COR-L47 (cell line): ENCODE measurements at places on chromosomes 11 and 22.
A peak's percentile ranks its signal among the peaks of the same experiment; 100 is the strongest.

DNA sequence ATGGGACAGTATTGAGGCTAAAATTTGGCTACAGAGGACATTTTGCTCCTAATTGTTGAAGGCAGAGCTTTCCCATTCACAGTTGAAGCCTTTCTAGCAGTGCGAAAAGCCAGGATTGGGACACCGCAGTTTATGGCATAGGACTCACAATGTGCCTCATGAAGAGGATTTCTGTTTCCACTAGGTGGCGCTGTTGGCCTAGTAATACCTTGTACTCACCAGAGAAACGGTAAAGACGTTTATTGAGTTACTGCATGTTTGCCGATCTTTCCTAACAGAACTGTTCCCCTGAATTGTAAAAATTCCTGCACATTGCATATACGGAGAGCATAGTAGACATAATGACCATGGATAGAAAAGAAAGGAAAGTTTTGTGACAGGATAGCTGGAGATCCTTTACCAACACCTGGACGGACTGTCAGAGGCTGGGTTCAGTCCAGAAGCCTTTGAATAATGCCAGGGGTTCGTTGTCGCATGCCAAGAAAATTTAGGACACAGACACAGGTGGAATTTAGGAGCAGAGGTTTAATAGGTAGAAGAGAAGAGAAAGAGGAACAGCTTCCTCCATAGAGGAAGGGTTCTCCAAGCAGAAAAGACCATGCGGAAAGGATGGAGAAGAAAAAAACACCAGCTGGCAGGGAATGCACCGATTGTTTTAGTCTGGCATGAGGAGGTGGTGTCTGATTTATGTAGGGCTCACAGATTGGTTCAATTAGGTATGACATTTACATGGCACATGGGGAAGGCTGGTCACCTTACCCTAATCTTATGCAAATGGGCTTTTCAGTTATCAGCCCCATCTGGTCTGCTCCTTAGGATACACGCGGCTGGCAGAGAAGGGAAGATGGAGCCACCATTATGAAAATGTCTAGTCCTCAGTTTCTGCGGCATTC lies 10.8 kb upstream of the OR51D1 start:
- peak; percentile 76 for DNase-seq

- DNase-seq = no peak
Observed at GRCh38 chr22:20064140-20064480, 15.9 kb upstream of the DGCR8 start.

GRCh38 chr22:19904935-19905334 lies 36.6 kb upstream of the COMT start:
- DNase-seq = no peak

GRCh38 chr22:47048123-47049077 lies 285.9 kb downstream of the TBC1D22A start:
- no peak for DNase-seq

DNA sequence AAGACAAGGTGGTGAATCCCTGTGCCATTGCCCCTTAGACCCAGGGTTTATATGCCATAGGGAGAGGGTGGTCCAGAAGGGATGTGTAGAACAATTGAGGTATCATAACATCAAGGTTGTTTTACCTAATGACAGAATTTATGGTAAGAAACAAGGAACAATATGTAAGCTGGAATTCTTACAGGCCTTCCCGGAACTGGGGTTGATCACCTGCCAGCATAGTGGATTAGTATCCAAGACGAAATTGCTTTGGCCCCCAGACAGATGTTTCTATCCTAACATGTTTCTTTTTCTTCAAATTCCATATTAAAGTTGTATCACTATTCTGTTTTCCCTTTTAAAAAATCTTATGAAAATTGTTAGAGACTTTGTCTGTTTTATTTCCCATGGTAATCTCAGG lies 343.8 kb upstream of the ANO3 start:
- no peak for DNase-seq

GRCh38 chr11:106306942-106307341 lies 229.5 kb downstream of the AASDHPPT start:
- DNase-seq = no peak

GRCh38 chr22:24427500-24428164 lies at the start of gene ADORA2A:
Gene ADORA2A (plus strand): TSS chr22:24427599. CDS start chr22:24433405, 5,806 bp downstream.
- DNase-seq = no peak

GRCh38 chr22:50027639-50028537 lies 15.3 kb upstream of the IL17REL start:
- DNase-seq = no peak

DNA sequence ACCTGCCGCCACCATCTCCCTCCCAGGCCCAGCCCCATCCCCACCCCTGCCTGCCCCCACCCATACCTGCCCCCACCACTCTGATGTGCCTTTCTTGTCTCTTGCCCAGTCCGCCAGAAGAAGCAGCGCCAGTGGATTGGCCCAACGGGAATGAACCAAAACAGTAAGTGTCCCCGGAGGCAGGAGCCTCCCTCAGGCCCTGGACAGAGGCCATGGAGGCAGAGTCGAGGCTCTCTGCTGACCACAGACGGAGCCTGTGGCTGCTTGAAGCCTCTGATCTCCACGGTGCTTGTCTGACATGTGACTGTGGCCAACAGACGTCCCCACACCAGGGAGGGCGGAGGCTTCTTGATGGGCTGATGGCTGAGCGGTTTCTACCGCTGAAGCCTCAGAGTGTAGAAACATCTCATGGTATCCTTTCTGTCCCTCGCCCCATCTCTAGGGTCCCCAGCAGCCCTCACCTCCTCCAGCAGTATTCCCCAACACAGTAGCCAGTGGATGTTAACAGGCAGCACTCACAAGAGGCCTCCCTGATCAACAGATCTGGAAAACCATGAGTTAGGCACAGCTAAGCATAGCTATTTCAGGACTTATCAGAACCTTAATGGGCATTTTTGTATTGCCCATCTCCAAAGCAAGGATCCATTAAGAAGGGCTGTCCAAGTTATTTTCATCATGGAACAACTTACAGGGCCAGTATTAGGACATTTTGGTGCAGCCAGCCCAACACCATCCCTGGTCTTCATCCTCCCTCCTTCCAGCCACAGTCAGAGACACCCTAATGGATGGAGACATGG lies 21.7 kb downstream of the CD5 start:
- DNase-seq = no peak

GRCh38 chr22:46030231-46030880 lies 53.4 kb upstream of the WNT7B start:
- no peak for DNase-seq

GRCh38 chr22:24687322-24687721 lies 84.3 kb downstream of the GGT1 start:
- DNase-seq = no peak

- DNase-seq = no peak
Observed at GRCh38 chr22:40433416-40434090, 63.2 kb downstream of the SGSM3 start.

GRCh38 chr11:125253795-125254525 lies 89.4 kb downstream of the PKNOX2 start:
- DNase-seq = no peak

GRCh38 chr22:25064894-25065560 lies 112.5 kb downstream of the KIAA1671 start:
- DNase-seq = no peak

DNA sequence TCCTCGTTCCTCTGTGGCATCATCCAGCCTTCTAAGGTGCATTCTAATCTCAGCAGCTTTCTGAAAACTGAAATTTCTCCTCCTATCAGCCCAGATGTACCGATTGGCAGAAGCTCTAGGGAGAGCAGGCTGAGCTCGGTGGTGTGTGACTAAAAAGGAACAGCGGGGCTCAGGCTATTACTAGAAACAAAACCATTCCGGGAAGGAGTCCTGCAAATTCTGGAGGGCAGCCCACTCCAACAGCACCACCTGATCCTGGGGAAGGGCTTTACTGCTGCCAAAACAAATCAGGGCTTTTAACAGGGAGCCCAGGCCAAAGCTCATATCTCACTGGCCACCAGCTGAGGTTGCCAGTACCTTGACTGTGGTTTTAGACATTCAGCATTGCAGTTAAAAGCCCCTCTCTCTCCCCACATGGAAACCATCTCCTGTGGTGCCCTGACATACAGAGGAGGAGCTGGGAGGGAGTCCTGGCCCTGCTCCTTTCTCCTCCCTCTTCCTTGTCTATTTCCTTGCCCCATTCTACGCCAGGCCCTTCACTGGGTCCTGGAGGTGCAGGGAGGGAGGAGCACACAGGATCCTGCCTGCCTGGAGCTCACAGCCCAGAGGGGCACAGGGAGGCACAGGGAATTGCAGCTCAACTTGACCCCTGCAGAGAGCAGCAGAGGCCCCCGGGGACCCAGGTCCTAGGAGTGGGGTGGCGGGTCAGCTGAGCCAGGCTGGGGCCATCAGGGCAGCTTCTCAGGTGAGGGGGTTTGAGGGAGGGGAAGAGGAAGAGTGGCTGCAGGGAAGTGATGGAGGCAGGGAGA lies 889 bp downstream of the PLAAT4 start:
- DNase-seq = peak; percentile 52

DNA sequence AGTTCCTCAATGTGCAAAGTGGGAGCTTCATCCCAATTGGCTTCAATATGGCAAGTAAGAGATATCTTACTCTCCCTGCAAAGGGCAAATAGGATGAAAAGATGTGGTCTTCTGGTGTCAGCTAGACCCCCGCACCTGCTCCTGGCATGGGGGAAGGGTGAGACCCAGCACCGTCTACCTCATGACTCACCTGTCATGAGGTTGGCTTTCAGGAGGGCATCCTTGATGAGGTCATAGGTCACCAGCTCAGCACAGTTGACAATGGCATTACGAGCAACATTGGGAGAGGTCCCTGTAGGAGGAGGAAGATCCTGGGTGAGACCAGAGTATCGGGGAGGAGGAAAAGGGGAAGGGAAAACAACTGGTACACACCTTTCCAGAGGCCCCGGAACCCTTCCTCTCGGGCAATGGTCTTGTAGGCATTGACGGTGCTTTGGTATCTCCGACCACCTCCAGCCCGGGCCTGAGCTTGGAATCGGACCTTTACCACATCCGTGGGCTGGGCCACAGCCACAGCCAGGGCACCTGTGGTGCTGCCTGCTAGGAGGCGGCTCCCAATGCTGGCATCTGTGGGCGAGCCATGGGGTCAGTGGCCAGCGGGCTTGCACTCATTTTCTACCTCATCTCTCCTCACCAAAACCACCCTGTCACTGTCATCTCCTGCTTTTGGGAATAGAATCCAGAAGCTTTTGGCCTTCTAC lies 6.0 kb downstream of the UCP2 start:
- DNase-seq = no peak

- no peak for DNase-seq
Observed at GRCh38 chr11:112652786-112653390, 308.3 kb upstream of the NCAM1 start.

DNA sequence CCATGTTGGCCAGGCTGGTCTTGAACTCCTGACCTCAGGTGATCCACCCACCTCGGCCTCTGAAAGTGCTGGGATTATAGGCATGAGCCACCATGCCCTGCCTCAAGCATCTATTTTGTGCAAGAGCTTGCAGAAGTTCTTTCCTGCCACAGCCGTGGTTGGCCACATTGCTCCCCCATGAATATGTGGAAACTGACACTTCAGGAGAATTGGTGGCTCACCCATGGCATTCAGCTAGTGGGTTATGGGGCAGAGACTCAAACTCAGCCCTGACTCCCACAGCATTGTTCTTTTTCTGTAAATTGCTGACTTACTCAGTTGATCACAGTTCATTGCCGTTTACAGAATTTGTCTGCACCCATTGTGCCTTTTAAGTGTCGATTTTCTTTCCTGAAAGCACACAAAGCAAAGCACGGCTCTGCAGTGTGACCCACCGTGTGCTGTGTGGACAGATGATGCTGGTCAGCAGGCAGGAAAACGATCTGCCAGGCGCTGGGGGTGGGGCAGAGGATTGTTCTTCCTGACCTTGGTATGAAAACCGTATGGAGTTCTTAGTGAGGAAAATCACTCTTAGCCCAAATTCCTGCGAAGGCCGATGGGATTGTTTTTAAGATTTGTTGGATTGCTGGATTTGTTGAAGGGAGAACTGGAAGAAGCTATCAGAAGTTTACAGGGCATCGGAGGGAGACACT lies 115.6 kb downstream of the PTPRJ start:
- DNase-seq = no peak

DNA sequence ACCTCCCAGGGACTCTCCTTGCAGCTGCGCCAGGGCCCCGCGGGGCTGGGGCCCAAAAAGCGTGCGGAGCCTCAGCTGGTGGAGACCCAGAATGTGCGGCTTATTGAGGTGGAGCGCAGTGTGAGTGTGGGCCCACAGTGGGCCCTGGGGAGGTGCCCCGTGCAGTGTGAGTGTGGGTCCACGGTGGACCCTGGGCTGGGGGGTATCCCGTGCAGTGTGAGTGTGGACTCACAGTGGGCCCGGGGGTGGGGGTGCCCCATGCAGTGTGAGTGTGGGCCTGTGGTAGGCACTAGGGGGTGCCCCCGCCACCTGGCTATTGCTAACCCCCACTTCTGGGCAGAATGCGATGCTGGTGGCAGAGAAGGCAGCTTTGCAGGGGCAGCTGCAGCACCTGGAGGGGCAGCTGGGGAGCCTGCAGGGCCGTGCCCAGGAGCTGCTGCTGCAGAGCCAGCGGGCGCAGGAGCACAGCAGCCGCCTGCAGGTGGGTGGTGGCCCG lies 7.8 kb upstream of the RPS6KA4 start:
- DNase-seq = no peak

GRCh38 chr11:31808721-31809540 lies 2.2 kb downstream of the PAX6 start:
- no peak for DNase-seq

DNA sequence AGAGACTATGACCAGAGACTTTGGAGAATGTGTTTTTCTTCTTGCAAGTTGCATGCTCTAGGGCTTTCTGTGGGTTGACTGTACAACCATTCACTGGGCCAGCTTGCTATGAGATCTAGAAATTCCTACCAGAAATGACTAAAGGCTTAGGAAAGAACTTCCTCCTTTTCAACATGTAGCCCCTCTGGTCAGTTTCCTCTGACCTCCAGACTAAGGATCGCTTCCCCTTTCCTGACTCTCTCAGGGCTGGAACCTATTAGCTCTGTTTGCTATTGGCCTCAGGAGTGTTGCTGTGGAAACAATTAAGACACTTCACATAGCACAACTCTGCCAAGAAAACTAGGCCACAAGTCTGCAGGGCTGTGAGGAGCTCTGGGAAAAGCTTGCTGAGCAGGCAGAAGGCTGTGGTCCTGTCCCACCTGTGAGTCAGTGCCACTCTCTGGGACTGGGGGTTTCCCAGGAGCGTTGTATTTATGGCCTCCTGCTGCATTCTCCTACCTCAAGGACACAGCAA lies 10.7 kb downstream of the CRY2 start:
- no peak for DNase-seq
